ENCODE measurements at places on chromosomes 5 and 9.

GRCh38 chr9:109469646-109470358 lies 28.3 kb downstream of the PTPN3 start:
- DNase-seq = peak; percentile 73

DNA sequence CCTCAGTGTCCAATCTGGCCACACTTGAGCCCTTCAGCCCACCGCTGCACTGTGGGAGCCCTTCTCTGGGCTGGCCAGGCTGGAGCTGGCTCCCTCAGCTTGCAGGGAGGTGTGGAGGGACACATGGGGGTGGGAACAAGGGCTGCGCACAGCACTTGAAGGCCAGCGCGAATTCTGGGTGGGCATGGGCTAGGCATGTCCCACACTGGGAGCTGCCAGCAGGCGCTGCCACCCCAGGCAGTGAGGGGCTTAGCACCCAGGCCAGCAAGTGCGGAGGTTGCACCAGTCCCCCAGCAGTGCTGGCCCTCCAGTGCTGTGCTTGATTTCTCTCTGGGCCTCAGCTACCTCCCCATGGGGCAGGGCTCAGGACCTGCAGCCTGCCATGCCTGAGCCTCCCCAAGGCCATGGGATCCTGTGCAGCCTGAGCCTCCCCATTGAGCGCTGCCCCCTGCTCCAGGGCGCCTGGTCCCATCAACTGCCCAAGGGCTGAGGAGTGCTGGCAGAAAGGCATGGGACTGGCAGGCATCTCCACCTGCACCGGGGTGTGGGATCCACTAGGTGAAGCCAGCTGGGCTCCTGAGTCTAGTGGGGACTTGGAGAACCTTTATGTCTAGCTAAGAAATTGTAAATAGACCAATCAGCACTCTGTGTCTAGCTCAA lies 148.2 kb downstream of the EMB start:
- DNase-seq = no peak

DNA sequence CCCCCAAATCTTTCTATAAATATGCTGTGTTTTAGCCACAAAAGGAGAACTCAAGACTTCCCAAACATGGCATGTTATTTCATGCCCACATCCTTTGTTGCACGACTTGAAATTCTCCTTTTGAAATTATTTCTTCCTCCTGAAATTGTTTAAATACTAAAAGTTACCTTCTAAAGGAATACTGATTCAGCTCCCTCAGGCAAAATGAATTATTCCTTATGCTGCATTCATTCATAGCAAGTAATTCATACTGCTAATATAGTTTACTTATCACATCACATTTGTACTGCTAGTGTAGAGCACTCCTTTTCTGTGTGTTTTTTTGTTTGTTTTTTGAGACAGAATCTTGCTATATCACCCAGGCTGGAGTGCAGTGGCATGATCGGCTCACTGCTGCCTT lies 45.7 kb downstream of the BHMT start:
- DNase-seq = no peak

- DNase-seq = no peak
Observed at GRCh38 chr5:133990396-133990795, 14.4 kb downstream of the VDAC1 start.

DNA sequence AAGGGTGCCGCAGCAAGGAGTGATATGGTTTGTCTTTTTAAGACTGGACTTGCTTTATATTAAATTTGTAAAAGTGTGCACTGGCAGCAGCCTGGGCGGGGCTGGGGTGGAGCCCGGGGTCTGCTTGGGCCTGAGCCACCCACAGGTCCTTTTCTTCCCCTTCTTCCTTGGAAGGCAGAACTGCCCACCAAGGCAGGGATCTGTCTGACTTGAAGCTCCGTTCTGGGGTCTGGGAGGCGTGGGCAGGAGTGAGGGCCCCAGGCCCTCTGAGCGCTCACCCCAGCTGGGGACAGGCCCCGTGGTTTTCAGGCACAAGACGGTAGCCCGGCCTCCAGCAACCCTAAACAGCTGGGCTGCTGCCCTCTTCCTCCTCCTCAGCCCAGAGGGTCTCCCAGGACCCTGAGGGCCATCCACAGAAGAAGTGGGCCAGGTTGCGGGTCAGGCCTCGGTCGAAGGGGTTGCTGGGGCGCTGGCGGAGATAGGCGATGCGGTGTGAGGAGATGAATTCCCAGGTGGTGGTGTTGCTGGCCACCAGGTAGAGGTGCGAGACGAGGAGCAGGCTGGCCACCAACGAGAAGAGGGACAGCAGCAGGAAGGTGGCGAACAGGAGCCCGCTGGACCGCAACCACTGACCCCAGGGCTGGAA lies 3.0 kb downstream of the ZDHHC12 start:
- DNase-seq = no peak

All from ureter (tissue), 1 donor.